ENCODE measurements at places on chromosomes 7 and 10. TPM values are rescaled to one million over a fixed set of nuclear protein-coding genes. Genes with fewer than 3 reads are reported as not detected.

GRCh38 chr7:1369916-1370657 lies 89.2 kb downstream of the MICALL2 start:
- H3K36me3 ChIP-seq = no peaks in the 10 kb centered on the region
- no peak overlapping the region for H3K27ac ChIP-seq
- peaks cover 64% of the 10 kb centered on the region for H3K27me3 ChIP-seq
- H3K4me3 ChIP-seq = no peak overlapping the region

DNA sequence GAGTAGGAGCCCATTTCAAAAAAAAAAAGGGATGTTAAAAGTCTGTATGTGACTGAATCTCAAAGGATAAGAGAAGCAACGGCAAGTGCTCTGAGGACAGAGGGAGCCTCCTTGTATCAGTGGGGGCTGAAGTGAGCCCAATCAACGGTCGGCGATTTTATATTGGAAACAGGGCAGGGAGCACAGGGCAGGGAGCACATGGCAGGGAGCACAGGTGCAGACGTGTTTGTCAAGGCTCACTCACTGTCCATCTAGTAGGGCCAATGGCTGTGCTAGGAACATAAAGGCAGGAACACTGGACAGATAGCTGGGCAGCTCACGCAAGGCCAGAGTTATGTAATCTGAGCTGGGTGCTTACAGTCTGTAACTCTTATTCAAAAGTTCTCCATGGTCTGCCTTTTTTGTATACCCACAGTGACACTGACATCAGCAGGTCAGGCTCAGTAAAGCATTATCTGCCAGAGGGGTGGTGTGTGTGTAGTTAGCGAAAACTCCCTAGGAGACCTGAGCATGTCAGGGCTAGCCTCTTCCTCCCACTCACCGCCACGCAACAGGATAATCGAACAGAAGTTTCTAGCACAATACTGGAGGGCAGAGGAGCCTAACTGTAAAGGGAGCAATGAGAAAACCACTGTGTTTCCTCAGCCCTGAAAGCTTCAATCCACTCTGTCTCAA lies 15.4 kb downstream of the AKR1B1 start:
- no peak overlapping the region for H3K27ac ChIP-seq
- H3K4me1 ChIP-seq = no peaks in the 10 kb centered on the region
- H3K27me3 ChIP-seq = no peaks in the 10 kb centered on the region
- H3K4me3 ChIP-seq = no peak overlapping the region

- no peak for DNase-seq
- H3K4me1 ChIP-seq = no peaks in the 10 kb centered on the region
- H3K36me3 ChIP-seq = no peaks in the 10 kb centered on the region
- no peak overlapping the region for H3K27ac ChIP-seq
These were observed 9.8 kb upstream of the PLAC9 start for GRCh38 chr10:80122746-80123145.

GRCh38 chr10:90745565-90745964 lies 112.3 kb downstream of the HTR7 start:
- no peak overlapping the region for H3K4me3 ChIP-seq
- no peaks in the 10 kb centered on the region for H3K27me3 ChIP-seq

GRCh38 chr7:15433151-15433550 lies 128.7 kb downstream of the AGMO start:
- no peak overlapping the region for H3K4me3 ChIP-seq
- H3K27me3 ChIP-seq = no peaks in the 10 kb centered on the region
- H3K27ac ChIP-seq = no peak overlapping the region
- no peaks in the 10 kb centered on the region for H3K36me3 ChIP-seq
- DNase-seq = no peak

DNA sequence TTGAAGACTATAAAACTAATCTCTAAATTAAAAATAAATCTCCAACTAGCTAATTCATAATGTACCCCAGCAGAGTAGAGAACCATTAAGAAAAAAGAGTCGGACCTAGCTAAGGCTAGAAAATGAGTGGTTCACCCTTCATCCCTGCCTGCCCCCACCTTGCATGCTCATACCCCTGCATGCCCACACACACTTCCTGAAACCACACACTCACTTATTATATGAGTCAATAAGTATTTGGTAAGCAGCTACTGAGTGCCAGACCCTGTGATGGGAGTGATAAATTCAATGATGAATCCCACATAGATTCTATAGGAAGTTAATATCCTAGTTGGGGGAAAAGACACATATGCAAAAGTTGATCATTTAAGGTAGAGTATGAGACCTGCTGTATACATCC lies 152.9 kb upstream of the INHBA start:
- H3K4me1 ChIP-seq = no peaks in the 10 kb centered on the region
- H3K27ac ChIP-seq = no peak overlapping the region
- no peaks in the 10 kb centered on the region for H3K36me3 ChIP-seq
- H3K4me3 ChIP-seq = no peak overlapping the region

- H3K27me3 ChIP-seq = no peaks in the 10 kb centered on the region
- H3K4me1 ChIP-seq = no peaks in the 10 kb centered on the region
- no peak for DNase-seq
- no peaks in the 10 kb centered on the region for H3K36me3 ChIP-seq
These were observed 203.1 kb downstream of the CDC14C start for GRCh38 chr7:49127359-49127913.

- peaks cover 21% of the 10 kb centered on the region for H3K36me3 ChIP-seq
- H3K27ac ChIP-seq = no peak overlapping the region
- no peak for DNase-seq
- no peaks in the 10 kb centered on the region for H3K27me3 ChIP-seq
These were observed 14.6 kb downstream of the TMEM243 start for GRCh38 chr7:87204933-87205332.

GRCh38 chr10:97866524-97867219 lies 17.0 kb downstream of the GOLGA7B start:
- no peaks in the 10 kb centered on the region for H3K36me3 ChIP-seq
- DNase-seq = no peak
- H3K4me1 ChIP-seq = peaks cover 10% of the 10 kb centered on the region
- no peaks in the 10 kb centered on the region for H3K27me3 ChIP-seq
- H3K27ac ChIP-seq = no peak overlapping the region
- no peak overlapping the region for H3K4me3 ChIP-seq

GRCh38 chr10:95571390-95571789 lies 10.2 kb upstream of the SORBS1 start:
- H3K27me3 ChIP-seq = no peaks in the 10 kb centered on the region
- H3K4me1 ChIP-seq = peaks cover 7% of the 10 kb centered on the region
- H3K36me3 ChIP-seq = no peaks in the 10 kb centered on the region
- H3K4me3 ChIP-seq = no peak overlapping the region
- DNase-seq = no peak
- H3K27ac ChIP-seq = no peak overlapping the region

GRCh38 chr10:34908481-34908880 lies 93.4 kb upstream of the PARD3 start:
- H3K27me3 ChIP-seq = no peaks in the 10 kb centered on the region
- H3K4me1 ChIP-seq = peaks cover 17% of the 10 kb centered on the region
- H3K36me3 ChIP-seq = no peaks in the 10 kb centered on the region
- DNase-seq = no peak
- H3K4me3 ChIP-seq = no peak overlapping the region

- no peaks in the 10 kb centered on the region for H3K27me3 ChIP-seq
- H3K4me3 ChIP-seq = no peak overlapping the region
- H3K27ac ChIP-seq = no peak overlapping the region
- DNase-seq = no peak
- no peaks in the 10 kb centered on the region for H3K36me3 ChIP-seq
These were observed 640.7 kb upstream of the MKI67 start for GRCh38 chr10:128766915-128767314.

- no peak overlapping the region for H3K4me3 ChIP-seq
- H3K4me1 ChIP-seq = no peaks in the 10 kb centered on the region
- no peak overlapping the region for H3K27ac ChIP-seq
- no peaks in the 10 kb centered on the region for H3K27me3 ChIP-seq
- DNase-seq = no peak
These were observed 40.2 kb downstream of the PDSS1 start for GRCh38 chr10:26737730-26738129.

- H3K27me3 ChIP-seq = no peaks in the 10 kb centered on the region
- H3K36me3 ChIP-seq = peaks cover 7% of the 10 kb centered on the region
- H3K4me1 ChIP-seq = peaks cover 8% of the 10 kb centered on the region
- H3K4me3 ChIP-seq = no peak overlapping the region
- no peak overlapping the region for H3K27ac ChIP-seq
- DNase-seq = peak; percentile 24
These were observed 44.6 kb upstream of the VDAC2 start for GRCh38 chr10:75165684-75166622.

DNA sequence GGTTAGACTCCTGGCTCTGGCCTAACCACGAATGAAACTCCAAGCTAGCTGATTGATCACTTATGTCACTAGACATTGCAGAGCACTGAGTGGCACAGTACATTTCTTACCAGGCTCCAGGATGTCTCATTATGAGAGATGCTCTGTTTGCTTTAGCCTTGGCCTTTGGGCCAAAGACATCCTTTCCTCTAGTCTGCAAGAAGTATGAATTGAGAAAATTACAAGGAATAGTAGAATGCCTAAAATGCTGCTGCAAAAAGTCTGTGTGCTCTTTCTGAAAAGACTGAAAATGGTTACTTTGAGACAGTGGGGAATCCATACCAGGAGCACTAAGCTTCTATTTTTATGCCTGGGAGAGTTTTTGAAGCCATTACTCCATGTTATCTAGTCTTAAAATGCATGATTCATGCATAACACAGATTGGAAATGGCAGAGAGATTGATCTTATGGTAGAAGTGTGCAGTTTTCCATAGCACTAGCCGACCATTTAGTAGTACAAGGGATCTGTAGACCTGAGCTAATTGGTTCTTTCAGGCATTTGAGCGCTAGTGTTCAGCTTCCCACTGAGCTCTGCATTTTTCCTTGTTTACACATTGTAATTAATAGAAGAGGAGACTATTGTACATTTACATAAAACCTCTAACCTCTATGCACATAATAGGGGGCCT lies 303.8 kb downstream of the PRKG1 start:
- no peak for DNase-seq
- H3K27ac ChIP-seq = no peak overlapping the region
- no peaks in the 10 kb centered on the region for H3K4me1 ChIP-seq
- H3K4me3 ChIP-seq = no peak overlapping the region
- H3K36me3 ChIP-seq = no peaks in the 10 kb centered on the region
- H3K27me3 ChIP-seq = no peaks in the 10 kb centered on the region

DNA sequence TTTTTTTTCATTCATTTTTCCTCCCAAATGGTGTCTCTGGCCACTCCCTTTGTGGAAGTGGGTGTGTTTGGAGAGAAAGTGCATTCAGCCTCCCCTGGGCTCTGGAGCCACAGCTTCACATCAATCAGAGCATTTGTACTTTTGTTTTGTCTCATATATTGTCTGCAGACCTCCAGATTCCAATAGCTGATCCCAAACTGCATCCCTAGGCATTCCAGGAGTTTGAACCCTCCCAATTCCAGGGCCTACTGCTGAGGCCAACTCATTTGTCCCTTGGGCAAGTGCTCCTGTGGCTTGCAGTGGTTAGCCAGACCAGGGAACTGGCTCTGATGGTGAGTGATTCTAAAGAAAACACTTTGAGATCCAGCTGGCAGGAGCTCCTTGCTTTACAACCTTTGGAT lies 163.3 kb downstream of the IPMK start:
- H3K4me3 ChIP-seq = no peak overlapping the region
- H3K27ac ChIP-seq = no peak overlapping the region
- H3K36me3 ChIP-seq = no peaks in the 10 kb centered on the region
- no peaks in the 10 kb centered on the region for H3K27me3 ChIP-seq
- no peak for DNase-seq

DNA sequence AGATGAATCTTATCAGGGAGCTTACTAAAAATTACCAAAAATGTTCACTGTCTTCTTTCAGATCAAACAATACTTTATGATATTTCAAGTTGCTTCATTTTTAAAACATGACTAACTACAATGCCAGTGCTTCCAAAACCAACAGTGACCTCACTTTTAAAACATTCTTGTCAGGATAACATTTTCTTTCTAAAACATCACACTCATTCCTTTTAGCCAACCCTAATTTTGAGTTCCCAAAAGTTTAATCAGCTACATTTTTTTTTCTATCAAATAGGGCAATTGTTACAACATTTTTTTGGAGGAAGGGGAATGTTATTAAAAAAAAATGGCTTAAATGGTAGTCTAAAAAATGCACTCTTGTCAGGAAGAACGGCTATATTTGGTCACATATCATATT lies 37.3 kb downstream of the RTKN2 start:
- no peaks in the 10 kb centered on the region for H3K27me3 ChIP-seq
- H3K36me3 ChIP-seq = no peaks in the 10 kb centered on the region
- no peak for DNase-seq

GRCh38 chr10:129586898-129587443 lies 119.9 kb downstream of the MGMT start:
- no peak overlapping the region for H3K27ac ChIP-seq
- no peak overlapping the region for H3K4me3 ChIP-seq
- H3K36me3 ChIP-seq = no peaks in the 10 kb centered on the region
- no peaks in the 10 kb centered on the region for H3K4me1 ChIP-seq
- DNase-seq = no peak
- H3K27me3 ChIP-seq = no peaks in the 10 kb centered on the region

- H3K36me3 ChIP-seq = no peaks in the 10 kb centered on the region
- H3K4me1 ChIP-seq = no peaks in the 10 kb centered on the region
- no peaks in the 10 kb centered on the region for H3K27me3 ChIP-seq
- H3K27ac ChIP-seq = no peak overlapping the region
These were observed 512.4 kb downstream of the TNS3 start for GRCh38 chr7:47069385-47070076.

- no peaks in the 10 kb centered on the region for H3K27me3 ChIP-seq
- no peak for DNase-seq
- H3K36me3 ChIP-seq = peaks cover 8% of the 10 kb centered on the region
- no peak overlapping the region for H3K4me3 ChIP-seq
These were observed 32.0 kb downstream of the SND1 start for GRCh38 chr7:127683776-127684681.

- no peak for DNase-seq
- no peaks in the 10 kb centered on the region for H3K27me3 ChIP-seq
- H3K27ac ChIP-seq = no peak overlapping the region
- H3K36me3 ChIP-seq = no peaks in the 10 kb centered on the region
- no peaks in the 10 kb centered on the region for H3K4me1 ChIP-seq
These were observed 227.3 kb upstream of the TCF7L2 start for GRCh38 chr10:112722758-112723157.

- no peak for DNase-seq
- no peaks in the 10 kb centered on the region for H3K4me1 ChIP-seq
- no peak overlapping the region for H3K4me3 ChIP-seq
- no peaks in the 10 kb centered on the region for H3K36me3 ChIP-seq
These were observed 61.9 kb upstream of the CACUL1 start for GRCh38 chr10:118816471-118817168.

Gene HOXA11
- not detected for total RNA-seq

Gene LIPN
- total RNA-seq = 0.34 TPM

Gene CNTNAP2
- 0.43 TPM for total RNA-seq

Gene METTL27
- 6.3 TPM for total RNA-seq

Gene ZNF487
- 9.6 TPM for total RNA-seq

Gene JAZF1
- 16.5 TPM for total RNA-seq

Gene KCNH2
- total RNA-seq = 1.7 TPM

Gene LRRN3
- total RNA-seq = 4.7 TPM

Gene CRPPA
- 8.6 TPM for total RNA-seq

Gene KLF14
- 0.26 TPM for total RNA-seq

Data from lung (tissue), 17 donors.